ENCODE measurements at places on chromosomes 5 and 9.

GRCh38 chr5:173771121-173771724 lies 116.9 kb upstream of the CPEB4 start:
- DNase-seq: no peak

DNA sequence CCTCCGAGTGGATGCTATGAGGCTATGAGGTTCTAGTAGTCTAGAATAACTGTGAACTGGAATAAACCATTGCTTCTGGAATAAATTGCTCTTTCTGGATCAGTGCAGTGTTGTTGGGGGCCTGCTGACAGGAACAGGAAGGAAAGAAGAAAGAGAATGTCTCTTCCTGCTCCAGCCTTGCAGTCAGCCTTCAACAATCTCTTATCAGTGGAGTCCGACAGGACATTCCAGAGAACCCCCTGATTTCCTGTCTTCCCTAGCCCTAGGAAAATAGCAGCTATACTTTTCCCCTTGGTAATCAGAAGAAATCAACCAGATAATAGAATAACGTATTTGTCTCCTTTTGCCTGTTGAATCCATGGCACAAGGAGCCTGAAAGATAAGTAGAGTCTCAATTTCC lies 55.4 kb downstream of the WDR36 start:
- no peak for DNase-seq

DNA sequence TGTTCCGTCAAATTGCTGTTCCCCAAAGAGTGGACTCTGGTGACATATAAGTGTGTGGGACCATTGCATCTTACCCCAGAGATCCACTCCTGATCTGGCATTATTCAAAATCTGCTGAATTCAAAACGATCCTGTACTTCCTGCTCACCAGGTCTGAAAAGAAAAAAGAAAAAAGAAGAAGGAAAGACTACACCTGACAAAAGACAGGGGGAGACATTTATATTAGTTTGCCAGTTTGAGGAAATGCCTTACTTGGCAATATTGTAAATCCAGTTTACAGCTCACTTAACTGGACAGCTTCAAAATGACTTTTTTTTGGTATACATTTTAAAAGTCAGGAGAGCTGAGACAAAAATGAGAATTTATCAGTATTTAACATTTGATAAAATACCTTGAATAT lies 15.0 kb upstream of the GRHPR start:
- DNase-seq: no peak

- DNase-seq: no peak
Measured at GRCh38 chr5:159290741-159291140, 27.7 kb downstream of the UBLCP1 start.

DNA sequence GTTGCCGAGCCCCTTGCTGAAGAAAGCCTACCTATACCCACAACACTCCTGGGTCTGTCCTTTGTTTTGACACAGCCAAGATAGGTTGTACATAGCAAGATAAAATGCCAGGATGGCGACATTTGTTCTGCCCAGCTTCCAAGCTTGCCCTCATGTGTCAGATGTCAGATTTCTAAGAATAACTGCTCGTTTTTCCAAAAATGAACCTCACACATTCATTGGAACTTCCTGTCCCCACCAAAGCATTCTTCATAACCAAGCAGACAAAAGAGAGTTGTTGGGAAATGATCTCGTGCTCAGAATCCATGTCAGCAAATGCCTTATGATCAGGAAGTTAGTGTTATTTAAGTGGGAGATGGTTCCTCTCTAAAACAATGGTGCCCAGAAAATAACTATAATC lies 210.1 kb downstream of the ZNF608 start:
- DNase-seq: no peak

DNA sequence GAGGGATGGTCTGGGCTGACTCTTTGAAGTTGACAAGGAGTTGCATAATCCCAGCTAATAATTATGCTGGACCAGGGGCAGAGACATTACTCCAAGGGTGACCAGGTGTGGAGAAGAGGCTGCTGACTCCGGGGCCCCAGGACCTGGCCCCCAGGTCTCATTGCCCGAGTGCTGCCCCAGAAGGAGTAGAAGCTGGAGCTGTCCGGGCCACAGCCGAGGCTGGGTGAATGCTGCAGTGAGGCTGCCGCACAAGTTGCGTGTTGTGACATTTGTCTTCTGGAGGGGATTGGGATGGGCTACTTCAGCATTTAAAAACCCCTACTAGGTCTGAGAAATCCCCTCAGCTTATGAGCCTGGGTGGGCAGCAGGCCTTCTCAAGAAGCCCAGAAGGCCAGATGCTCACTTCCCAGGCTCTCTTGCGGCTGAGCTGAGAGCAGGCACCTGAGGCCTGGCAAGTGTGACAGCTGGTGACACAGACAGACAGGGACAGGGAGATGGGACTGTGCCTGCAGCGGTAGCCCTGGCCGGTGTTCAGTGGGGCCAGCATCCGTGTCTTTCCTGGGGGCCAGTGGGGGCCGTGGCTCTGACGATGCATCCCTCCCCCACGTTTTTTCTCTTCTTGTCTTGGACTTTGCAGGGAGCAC lies 122.8 kb downstream of the KCNIP1 start:
- DNase-seq: no peak

GRCh38 chr5:10251405-10251804 lies 1.3 kb downstream of the CCT5 start:
- DNase-seq: no peak

- DNase-seq: peak; percentile 77
Measured at GRCh38 chr5:14816999-14817761, 54.4 kb downstream of the ANKH start.

- no peak for DNase-seq
Measured at GRCh38 chr5:87210743-87211142, 56.9 kb upstream of the RASA1 start.

DNA sequence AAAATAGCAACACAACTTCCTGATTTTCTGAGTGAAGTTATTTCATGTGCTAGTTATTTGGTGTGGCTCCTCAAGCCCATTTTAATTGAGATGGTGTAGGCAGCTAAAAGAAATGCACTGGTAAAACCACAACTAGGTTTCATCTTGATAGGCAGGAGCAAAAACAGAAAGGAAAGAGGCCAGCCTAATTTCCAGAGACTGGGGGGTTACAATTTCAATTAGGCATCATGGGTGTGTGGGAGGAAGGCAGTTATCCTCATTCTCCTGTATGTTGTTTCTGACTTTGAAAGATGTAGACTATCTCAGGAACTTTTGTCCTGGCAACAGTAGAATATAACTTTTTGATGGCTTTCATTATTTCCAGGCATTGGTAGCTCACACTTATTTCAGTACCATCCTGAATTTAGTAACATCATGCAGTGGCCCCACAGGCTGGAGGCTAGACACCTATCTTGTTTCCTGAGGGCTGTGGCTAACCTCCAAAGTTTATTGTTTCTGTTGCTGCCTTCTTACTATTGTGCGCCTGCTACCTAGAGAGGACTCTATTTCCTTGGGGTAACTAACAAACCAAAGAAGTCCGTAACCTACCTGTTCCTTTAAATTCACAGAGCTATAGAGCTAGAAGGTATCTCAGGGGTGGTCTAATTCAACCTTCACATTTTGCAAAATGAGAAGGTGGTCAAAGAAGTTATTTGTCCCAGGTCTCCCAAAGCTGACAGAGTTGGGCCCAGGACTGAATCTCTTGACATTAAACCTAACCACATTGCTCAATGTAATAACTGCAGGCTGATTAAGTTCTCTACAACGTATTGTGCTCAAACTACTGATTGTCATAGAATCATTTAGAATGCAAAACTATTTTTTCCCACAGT lies 42.4 kb downstream of the FYB1 start:
- DNase-seq: peak; percentile 70

DNA sequence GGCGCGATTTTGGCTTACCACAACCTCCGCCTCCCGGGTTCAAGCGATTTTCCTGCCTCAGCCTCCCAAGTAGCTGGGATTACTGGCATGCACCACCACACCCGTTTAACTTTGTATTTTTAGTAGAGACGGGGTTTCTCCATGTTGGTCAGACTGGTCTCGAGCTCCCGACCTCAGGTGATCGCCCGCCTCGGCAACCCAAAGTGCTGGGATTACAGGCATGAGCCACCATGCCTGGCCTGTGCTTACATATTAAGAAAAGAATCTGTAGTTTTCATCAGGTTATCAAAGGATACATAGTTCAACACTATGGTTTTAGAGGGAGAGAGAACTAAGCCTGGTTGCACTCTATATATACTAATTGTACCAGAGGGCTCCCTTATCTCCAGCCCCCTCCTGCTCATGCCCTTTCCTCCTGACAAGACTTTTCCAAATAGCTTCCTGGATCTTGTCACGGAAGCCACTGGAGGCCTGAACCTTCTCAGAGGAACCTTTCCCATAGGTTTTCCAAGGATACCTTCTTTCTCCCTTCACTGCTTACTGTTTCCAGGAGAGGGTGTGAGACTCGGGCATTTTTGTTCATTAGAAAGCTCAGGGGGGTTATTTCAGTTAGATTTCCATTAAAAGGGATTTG lies 53.1 kb downstream of the SLC44A1 start:
- no peak for DNase-seq

DNA sequence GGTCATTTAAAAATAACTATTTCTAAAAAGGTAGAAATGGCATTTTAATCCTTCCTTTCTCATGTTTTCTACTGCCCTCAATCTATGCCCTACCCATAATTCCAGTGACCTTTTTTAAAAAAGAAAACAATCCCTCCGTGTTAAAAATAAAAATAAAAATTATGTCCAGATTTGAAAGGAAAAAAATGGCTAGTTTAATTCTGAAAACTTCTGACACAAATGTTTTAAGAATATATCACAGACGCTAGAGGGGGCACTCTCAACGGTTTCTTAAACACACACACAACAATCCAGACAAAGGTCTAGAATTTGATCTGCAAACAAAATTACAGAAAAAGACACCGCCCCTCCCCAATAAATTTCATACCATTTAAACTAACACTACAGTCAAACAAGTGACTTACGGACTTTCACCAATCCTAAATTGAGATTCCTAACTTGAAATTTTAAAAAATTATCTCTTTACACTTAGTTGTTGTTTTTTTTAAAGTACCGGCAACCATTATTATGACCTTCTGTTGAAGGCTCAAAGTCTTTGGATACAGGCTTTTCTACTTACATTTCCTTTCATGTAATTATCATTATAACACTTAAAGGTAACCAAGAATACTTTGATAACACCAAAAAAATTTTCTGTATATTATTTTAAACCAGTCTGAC lies 38.2 kb downstream of the CLINT1 start:
- DNase-seq: no peak

DNA sequence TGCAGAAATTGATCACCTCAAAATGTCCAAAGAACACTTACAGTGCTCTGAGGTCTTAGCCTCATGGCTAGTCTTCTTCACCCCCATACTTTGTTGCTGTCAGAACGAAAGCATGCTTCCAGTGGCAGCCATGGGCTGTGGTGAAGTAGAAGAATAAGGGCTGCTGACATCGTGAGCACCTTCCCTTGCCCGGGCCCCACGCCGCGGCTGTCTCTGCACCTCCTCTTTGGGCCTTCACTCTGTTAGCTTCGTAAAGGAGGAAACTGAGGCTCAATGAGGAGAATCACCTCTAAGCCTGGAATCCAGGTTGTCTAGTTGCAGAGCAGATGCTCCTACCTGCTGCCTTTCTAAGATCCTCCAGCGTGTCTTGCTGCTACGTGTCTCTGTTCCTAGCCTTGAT lies 139.5 kb upstream of the SLC28A3 start:
- DNase-seq: no peak

DNA sequence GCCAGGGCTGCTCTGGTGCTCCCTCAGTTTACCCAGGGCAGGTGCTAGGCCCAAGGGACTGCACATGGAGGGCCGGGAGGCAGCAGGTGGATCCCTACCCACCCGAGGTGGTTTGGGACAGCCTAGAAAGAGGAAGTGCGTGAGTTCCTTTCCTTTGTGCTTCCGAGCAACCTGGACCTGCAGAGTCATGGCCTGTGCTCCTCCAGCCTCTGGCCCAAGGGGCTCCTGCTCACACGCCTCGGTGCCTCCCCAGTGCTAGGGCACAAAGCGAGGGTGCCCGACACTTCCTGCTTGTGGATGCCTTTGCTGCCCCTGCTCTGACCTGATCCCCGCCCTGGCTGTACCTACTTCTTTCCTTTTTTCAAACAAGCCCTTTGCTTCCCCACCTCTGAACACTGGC lies 79.3 kb downstream of the RXRA start:
- DNase-seq: no peak

DNA sequence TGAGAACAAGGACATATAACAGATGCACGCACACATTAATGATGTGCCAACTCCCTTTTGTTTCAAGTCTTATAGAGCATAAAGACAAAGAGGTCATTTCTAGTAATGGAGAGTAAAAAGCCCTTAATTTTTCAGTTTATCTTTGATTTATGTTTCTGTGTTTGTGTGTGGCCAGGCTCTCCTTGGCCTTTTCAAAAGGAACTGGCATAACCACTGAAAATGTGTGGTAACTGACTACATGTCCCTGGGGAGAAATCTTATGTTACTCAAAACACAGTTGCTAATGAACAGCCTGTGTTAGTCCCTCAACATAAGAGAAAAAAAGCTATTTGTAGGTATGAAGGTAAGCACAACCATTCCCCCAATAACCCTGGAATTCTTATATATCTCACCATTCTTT lies 47.6 kb upstream of the SHOC1 start:
- DNase-seq: no peak

GRCh38 chr5:73266176-73266738 lies 93.3 kb downstream of the TMEM174 start:
- no peak for DNase-seq

- DNase-seq: no peak
Measured at GRCh38 chr5:151528153-151528552, 63.0 kb downstream of the FAT2 start.

- DNase-seq: no peak
Measured at GRCh38 chr5:87924436-87924835, 344.2 kb downstream of the TMEM161B start.

- no peak for DNase-seq
Measured at GRCh38 chr5:120228262-120229031, 235.7 kb upstream of the PRR16 start.

DNA sequence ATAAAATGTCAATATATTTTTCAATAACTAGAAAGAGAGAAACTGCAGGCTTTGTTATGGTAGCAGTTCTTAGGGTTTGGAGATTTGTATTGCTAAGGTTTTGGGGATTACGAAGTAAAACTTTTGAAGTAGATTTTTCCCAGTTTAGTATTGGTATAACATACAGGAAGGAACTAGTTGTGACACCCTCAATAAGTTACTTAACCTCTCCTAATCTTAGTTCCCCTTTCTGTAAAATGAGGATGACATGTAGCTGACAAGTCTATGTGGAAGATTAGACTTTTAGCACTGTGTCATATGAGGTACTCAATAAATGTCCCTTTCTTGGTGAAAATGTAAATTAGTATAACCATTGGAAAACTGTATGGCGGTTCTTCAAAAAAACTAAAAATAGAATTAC lies 73.4 kb upstream of the ATG10 start:
- DNase-seq: no peak
